NCI-H446 treated with DMSO at 0.1 percent for 48 hours (cell line): ENCODE measurements at places on chromosomes 13 and 19.

GRCh38 chr13:113422807-113423519 is 30.3 kb downstream of the ADPRHL1 start:
- no peak for DNase-seq

DNA sequence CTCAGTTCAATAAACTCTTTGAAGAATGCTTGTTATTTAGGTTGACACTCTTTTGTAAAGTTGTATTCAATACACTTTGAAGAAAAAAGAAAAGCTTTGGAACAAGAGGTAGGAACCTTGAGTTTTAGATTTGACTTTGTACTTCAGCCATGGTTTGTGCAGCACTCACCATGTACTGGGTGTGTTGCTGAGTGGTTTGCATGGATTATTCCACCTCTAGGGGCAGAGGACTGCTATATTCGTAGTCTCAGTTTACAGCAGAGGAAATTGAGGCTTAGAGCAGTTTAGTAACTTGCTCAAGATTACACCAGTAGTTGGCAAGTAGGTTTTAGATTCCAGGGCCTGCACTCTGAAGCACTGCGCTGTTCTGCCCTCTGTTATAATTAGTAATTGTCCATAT is 68.8 kb downstream of the DNAJC3 start:
- DNase-seq, result no peak

DNA sequence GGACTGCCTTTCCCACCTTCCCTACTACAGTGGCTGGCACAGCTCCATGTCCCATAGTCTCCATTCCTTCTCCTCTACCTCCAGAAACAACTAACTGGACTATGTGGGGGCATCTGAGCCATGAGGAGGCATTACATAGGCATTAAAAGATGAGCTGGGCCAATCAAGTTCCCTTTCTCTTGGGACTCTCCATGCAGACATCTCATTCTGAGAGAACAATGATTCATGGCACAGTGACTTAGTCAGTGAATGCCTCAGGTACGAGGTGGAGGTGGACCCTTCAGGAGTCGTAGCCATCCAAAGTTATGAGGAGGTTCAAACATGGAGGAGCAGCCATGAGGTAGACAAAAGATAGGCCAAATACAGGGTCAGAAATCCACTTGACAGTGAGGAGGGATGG is 70.0 kb downstream of the GPC6 start:
- DNase-seq, result no peak

- DNase-seq, result no peak
Observed at GRCh38 chr19:31351056-31351854, 2.0 kb upstream of the TSHZ3 start.

GRCh38 chr13:36357692-36358091 is 11.5 kb upstream of the SPART start:
- DNase-seq, result no peak

- DNase-seq, result no peak
Observed at GRCh38 chr19:41324231-41324702, 14.3 kb downstream of the CCDC97 start.

DNA sequence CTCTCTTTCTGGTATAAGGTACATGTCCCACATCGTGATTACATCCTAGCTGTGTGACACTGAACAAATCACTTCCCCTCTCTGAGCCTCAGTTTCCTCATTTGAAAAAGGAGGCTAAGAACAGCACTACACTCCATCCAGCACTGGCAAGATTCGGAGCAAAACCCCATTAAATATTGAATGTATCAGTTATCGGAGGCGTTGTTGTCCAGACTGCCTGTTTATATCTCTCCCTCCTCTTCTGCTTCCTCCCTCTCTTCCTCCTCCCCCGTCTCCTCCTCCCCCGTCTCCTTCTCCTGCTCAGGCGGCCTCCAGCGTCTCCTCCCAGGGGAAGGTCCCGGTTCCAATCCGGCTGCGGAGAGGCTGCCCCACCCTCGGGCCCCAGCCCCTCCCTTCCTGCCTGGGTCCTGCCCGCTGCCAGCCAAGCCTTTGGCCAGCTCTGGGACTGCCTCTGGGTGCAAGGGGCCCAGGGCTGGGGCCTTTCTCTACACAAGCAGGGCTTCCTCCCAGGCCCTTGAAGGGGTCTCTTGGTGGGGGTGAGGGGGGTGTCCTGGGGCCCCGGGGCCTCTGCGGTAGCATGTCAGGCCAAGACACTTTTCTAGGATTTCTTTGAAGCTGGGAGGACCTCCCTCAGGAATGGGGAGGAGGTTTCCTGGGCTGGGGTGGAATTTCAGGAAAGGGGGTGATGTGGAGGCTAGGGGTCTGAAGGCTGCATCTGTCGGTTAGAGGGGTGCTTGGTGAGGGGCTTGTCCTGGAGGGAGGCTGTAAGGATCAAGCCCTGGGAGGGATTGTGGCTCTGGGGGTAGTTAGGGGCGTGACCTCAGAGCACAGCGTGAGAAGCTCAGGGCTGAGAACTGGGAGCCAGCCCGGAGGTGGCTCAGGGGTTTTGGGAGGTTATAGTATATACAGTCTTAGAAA is 1.9 kb downstream of the RRAS start:
- DNase-seq, result no peak
